Lung (tissue), 17 donors: ENCODE measurements at places on chromosomes 12 and 14. TPM values are rescaled to one million over a fixed set of nuclear protein-coding genes. Genes with fewer than 3 reads are reported as not detected.

The HOXC6 gene
- total RNA-seq = 0.71 TPM

DNA sequence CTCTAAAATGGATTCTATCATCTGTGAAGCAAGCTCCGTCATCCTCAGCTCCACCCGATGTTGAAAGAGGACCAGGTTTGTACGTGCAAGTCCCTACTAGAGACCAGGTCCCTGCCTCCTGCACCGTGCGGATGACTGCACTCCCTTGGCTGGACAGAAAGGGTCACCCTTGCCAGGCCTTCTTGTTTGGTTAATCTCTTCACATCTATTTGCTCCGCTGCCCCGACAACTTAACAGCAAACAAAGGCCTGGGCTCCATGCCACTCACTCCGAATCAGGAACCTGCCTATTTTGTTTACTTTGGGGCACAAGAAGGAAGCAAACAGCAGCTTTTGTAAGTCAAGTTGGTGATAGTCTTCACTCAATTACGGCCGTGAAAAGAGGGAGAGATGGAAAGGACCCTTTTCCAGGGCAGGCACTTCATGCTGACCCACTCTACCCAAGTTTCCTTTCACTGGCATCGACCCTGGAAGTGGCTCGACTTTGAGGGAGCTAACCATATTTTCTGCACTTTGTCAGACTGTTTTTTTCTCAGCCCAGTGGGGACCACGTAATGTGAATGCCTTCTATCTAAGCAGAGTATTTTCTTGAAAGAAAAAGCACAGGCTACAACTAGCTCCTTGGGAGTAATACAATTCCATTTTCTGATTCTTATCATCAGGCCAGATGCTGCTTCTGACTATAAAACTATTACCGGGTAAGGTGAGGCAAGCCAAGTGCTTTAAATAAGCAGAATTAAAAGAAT, 202.6 kb downstream of the FOXN3 start:
- peak; percentile 84 for DNase-seq

GRCh38 chr12:104833756-104834155, 124.3 kb downstream of the SLC41A2 start:
- no peak for DNase-seq

DNA sequence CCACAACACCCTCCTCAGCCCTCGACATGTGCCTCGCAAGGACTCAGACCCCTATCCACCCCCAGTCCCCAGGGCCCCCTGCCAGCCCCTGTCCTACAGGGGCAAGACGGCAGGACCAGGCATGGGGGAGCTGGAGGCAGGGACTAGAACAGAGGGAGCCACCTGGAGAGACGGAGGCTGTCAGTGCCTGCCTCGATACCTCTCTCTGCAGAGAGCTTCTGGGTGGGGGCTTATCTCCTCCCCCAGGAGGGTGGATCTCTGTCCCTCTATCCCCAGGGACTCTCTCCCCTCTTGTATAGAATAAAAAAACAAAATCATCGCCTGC, 2.0 kb upstream of the CPNE6 start:
- no peak for DNase-seq

DNA sequence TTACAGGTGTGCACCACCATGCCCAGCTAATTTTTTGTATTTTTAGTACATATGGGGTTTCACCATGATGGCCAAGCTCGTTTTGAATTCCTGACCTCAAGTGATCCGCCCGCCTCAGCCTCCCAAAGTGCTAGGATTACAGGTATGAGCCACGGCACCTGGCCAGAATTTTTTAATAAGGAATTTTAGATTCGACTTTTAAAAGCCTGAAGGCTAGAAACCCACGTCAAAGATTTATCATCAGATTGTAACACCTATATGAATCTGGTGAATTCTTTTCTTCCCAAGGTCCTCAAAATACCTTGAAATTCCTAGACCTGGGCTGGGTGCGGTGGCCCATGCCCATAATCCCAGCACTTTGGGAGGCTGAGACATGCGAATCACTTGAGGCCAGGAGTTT, 18.7 kb upstream of the MMP19 start:
- DNase-seq = no peak

The CDK2 gene
- 27.4 TPM for total RNA-seq

DNA sequence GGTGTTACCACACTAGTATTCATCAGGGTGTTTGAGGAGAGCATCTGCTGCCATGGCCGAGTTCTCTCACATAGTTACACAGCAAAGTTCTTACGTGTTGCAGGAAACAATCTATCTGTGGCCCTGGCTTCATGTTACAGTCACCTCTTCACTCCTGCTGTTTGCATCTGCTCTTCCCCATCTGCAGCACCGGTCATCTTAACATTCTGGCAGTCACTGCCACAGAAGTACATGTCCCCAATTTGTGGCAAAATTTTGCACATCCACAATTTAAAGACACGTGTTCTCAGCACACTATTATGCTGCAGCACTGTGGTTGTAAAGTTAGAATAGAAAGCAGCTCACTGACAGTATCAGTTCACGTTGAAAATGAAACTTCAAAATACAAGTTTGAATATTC, 23.2 kb downstream of the MAPK1IP1L start:
- no peak for DNase-seq

The TMEM229B gene
- total RNA-seq = 4.5 TPM

DNA sequence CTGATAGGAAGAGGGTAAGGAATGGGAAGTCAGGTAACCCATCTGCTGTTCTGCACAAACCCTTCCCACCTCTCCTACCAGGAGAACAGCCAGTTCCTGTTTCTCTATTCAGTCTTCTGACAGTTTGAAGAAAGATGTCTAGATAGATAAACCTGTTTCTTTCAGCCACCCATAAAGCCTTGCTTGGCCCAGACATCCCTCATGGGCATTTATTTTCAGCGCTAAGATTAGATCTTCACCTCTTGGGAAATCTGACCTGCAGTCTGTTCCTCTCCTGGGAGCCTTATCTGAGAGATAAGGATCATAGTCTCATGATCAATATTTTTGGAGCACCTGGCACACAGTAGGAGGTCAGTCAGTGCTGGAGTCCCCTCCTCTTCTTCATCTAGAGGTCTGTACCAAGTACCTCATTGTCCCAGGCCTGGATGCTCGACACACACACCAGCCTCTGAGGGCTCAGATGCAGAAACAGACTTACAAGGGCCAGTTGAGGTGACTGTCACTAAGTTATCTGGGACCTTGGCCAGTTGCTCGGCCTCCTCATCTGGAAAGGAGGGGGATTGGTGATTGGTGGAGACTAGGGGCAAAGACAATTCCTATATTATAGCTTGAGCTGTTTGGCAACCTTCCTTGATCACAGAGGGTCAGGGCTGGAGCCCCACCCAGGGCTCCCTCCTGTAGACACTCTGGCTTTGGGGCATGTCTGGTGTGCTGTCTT, 18.2 kb downstream of the ACVRL1 start:
- no peak for DNase-seq
